Activated naive CD4-positive, alpha-beta T cell treated with anti-CD3 and anti-CD28 coated beads for 36 hours (primary cell): ENCODE measurements at places on chromosomes 12 and 14.

GRCh38 chr12:108772247-108772646 is 40.9 kb upstream of the CORO1C start:
- no peak for DNase-seq
- H3K27ac ChIP-seq, result no peak overlapping the region
- H3K4me1 ChIP-seq, result no peaks in the 10 kb centered on the region
- no peak overlapping the region for H3K4me3 ChIP-seq
- no peaks in the 10 kb centered on the region for H3K36me3 ChIP-seq
- H3K27me3 ChIP-seq, result peaks cover 6% of the 10 kb centered on the region

DNA sequence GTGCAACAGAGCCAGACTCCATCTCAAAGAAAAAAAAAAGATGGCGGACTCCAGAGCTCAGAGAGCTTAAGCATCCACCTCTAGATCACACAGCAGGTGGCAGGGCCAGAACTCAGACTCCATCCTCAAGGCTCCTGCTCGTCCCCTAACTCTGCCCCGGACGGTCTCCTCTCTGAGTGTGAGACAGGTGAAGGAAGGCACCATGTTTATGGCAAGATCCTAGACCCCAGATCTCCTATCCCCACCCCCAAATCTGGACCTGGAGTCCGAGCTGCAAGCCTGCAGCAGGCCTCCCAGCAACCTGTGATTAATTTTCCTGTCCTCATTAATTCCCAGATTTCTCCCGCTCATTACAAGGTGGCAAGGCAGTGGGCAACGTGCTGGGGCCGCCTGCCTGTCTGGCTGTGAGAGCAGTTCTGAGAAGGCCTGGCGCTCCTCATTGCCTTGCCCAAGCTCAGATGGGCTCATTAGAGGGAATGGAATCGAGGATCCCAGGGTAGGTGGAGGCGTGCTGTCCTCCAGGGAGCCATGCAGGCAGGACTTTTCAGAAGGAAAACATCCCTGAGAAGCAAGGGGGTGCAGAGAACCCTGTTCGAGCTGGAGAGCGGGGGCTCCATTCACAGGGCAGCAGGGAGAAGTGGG is 296.6 kb upstream of the RTL1 start:
- DNase-seq, result no peak
- H3K4me1 ChIP-seq, result no peaks in the 10 kb centered on the region
- H3K27me3 ChIP-seq, result no peaks in the 10 kb centered on the region
- no peaks in the 10 kb centered on the region for H3K36me3 ChIP-seq

DNA sequence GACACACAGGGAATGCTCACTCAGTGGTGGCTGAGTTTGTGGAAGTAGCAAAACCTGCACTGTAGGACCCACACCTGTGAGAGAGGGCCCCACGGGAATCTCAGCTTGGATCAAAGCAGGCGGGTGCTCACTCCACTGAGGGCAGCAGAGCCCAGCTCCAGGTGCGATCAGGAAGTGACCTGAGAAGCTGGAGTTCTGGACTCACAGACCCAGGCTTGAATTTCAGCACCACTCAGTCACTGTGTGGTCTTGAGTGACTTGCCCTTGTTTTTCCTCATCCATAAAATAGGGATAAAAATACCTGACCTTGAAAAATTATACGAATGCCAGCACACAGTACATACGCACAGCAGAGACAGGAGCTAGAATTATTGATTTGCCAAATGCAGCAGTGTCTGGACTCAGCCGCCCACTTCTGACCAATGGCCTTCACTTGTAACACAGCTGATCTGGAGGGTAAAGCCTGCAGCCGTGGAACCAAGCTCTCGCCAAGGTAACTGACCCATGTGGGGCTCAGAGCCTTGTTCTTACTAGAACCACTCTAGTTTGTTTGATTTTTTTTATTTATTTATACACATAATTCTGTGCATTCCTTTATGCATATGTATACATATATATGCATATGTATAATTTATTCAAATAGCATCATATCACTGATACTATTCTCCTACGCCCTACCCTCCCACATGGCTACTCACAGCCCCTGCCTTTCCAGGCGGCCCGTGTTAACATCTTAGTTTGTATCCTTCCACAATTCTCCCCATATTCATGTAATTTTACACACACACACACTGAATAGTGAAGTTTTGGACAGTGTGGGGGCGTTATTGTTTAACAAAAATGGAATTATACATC is 53.9 kb downstream of the DPF3 start:
- no peak overlapping the region for H3K4me3 ChIP-seq
- H3K27me3 ChIP-seq, result no peaks in the 10 kb centered on the region
- no peaks in the 10 kb centered on the region for H3K36me3 ChIP-seq
- H3K27ac ChIP-seq, result no peak overlapping the region
- no peaks in the 10 kb centered on the region for H3K4me1 ChIP-seq
- DNase-seq, result no peak

- no peak overlapping the region for H3K27ac ChIP-seq
- H3K4me3 ChIP-seq, result no peak overlapping the region
- H3K4me1 ChIP-seq, result no peaks in the 10 kb centered on the region
Measured at GRCh38 chr12:129127771-129128170, 274.5 kb downstream of the GLT1D1 start.

- H3K27me3 ChIP-seq, result no peaks in the 10 kb centered on the region
- H3K36me3 ChIP-seq, result no peaks in the 10 kb centered on the region
- H3K4me3 ChIP-seq, result peak overlapping the region; percentile 36
- peaks cover 51% of the 10 kb centered on the region for H3K4me1 ChIP-seq
- no peak overlapping the region for H3K27ac ChIP-seq
Measured at GRCh38 chr14:61296719-61297502, 15.8 kb upstream of the TMEM30B start.

GRCh38 chr14:63269561-63270225 is 49.0 kb downstream of the GPHB5 start:
- DNase-seq, result no peak
- no peak overlapping the region for H3K4me3 ChIP-seq
- H3K4me1 ChIP-seq, result no peaks in the 10 kb centered on the region

DNA sequence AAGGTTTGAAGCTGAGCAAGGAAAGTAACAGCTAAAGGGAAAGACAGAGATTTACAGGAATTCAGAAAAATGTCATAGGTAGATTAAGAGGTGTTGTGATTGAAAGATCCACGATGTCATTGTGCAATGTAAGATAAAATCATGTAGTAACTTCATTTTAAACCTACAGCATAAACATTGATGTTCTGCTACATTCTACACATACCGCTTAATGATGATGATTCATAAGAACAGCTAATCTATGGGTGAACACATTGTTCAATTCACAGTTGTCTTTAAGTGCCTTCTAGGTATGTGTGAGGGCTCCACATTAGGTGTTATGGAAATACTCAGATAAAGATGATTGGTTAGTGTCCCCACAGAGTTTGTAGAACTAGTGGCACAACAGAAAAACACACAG is 170.9 kb downstream of the GRIP1 start:
- H3K27ac ChIP-seq, result no peak overlapping the region
- H3K27me3 ChIP-seq, result no peaks in the 10 kb centered on the region
- DNase-seq, result no peak
- no peaks in the 10 kb centered on the region for H3K4me1 ChIP-seq
- H3K36me3 ChIP-seq, result no peaks in the 10 kb centered on the region

DNA sequence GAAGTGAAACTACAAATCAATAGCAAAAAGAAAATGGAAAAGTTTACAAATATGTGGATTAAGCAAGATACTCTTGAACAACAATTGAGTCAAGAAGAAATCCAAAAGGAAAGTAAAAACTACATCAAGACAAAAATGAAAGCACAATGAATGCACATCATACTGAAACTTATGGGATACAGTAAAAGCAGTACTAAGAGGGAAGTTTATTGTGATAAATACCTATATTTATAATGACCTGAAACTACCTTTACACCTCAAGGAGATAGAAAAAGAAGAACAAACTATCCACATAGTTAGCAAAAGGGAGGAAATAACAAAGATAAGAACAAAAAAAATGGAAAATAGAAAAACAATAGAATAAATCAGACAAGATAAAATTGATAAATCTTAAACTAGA is 375.0 kb downstream of the TRHDE start:
- H3K36me3 ChIP-seq, result no peaks in the 10 kb centered on the region
- H3K27me3 ChIP-seq, result no peaks in the 10 kb centered on the region
- no peak for DNase-seq
- H3K4me1 ChIP-seq, result no peaks in the 10 kb centered on the region
- no peak overlapping the region for H3K4me3 ChIP-seq

- peaks cover 34% of the 10 kb centered on the region for H3K36me3 ChIP-seq
- DNase-seq, result no peak
- no peak overlapping the region for H3K27ac ChIP-seq
Measured at GRCh38 chr14:55671641-55672040, 91.6 kb downstream of the KTN1 start.

DNA sequence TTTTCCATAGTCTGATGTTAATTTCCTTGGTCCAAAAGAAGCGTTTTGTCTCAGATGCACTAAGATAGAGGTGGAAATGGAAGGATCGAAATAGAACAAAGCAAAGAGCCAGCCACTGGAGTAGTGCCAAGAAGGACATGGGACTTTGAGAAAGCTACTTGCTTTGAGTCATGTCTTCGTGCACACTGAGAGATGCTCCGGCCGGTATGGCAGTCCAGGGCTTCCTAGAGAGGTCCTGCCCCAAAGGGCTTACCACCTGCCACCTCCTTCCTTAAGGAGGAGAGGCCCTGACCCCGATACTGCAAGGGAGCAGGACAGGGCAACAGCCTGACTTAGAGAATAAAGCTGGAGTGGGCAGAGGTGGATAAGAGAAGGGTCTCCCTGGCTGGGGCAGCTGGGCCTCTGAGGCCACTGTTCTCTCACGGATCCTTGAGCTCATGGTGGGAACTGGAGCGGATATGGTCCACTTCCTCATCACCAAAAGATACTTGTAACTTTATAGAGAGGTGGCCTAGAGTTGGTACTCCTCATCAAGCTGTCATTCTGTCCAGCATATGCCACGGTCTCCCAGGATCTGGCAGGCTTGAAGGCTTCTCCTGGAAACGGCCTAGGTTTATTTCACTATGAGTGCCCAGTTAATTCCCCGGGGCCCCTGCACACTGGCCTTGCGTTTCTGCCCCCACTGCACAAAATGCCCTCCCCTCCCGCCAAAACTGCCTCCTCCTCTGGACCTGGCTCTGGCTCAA is 57.4 kb downstream of the FOXN3 start:
- no peak overlapping the region for H3K4me3 ChIP-seq
- no peak for DNase-seq
- H3K4me1 ChIP-seq, result peaks cover 37% of the 10 kb centered on the region
- H3K27ac ChIP-seq, result peak overlapping the region; percentile 2

DNA sequence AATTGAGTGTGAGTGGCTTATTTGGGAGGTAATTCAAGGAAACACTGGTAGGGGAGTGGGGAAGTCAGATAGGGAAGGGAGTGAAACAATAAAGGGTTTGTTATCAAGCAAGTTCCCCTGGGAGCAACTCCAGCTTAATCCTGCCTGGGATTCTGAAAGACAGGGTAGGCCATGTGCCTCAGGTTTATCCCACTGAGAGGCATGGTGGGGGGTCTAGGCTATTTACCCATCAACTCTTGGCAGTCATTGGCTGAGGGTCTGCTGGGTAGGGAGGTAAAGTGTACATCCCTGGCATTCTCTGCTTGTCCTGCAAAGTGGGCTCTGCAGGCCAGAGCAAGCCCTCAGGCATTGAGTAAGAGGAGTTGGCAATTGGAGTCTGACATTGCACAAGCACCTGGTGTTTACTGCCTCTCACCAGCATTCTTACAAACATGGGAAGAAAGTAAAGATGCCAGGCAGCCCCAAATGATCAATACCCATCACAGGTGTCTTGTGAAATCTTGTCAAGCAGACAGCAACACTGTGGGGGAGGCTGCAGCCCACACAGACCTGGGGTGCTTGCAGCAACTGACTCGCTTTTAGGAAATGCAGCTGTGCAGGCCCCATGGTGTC is 169.3 kb downstream of the KTN1 start:
- H3K27me3 ChIP-seq, result no peaks in the 10 kb centered on the region
- H3K27ac ChIP-seq, result no peak overlapping the region
- no peak overlapping the region for H3K4me3 ChIP-seq
- no peaks in the 10 kb centered on the region for H3K4me1 ChIP-seq
- DNase-seq, result no peak

- no peak overlapping the region for H3K27ac ChIP-seq
- no peaks in the 10 kb centered on the region for H3K27me3 ChIP-seq
Measured at GRCh38 chr12:9084417-9084816, 31.3 kb downstream of the A2M start.

GRCh38 chr12:125111403-125111802 is 46.2 kb downstream of the AACS start:
- peaks cover 9% of the 10 kb centered on the region for H3K36me3 ChIP-seq
- H3K4me3 ChIP-seq, result no peak overlapping the region
- H3K27ac ChIP-seq, result no peak overlapping the region
- no peak for DNase-seq
- H3K4me1 ChIP-seq, result no peaks in the 10 kb centered on the region
- no peaks in the 10 kb centered on the region for H3K27me3 ChIP-seq

DNA sequence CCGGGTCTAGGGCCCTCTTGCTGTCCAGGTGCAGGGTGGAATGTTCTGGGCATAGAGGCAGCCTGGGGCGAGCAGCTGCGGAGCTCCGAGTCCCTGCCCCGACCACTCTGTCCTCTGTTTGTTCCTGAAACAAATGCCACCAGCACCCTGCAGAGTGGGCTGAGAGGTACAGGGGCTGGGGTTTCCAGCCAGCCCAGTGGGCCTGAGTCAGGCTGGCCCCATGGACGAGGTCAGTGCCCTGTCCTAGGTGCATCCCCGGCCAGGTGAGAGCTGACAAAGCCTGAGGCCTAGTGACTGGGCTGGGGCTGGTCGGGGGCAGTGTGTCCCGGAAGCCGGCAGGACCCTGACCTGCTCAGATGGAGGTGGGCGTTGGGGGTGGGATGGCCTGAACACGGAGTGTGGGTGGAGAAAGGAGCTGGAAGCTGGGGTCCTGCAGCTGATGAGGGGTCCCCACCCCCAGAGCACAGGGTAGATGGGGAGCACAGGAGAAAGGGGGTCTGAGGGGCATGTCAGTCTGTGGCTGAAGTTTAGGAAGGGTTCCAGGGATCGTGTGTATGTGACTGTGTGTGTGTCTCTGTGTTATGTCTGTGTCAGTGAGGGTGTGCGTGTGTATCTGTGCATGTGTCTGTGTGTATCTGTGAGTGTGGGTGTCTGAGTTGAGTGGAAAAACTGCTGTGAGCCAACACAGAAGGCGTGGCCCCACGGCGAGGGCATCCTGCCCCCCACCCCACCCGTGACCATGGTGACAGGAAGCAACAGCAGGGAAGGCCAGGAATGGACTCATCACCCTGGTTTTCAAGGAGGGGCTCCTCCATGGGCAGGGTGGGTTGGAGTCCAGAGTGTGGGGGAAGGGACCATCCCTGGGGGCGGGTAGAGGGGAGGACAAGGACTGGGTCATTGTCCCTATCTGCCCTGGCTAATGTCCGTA is 2.4 kb upstream of the CRIP1 start:
- no peak overlapping the region for H3K4me3 ChIP-seq
- H3K27me3 ChIP-seq, result peaks cover 7% of the 10 kb centered on the region
- peaks cover 68% of the 10 kb centered on the region for H3K4me1 ChIP-seq
- peak overlapping the region; percentile 10 for H3K27ac ChIP-seq

DNA sequence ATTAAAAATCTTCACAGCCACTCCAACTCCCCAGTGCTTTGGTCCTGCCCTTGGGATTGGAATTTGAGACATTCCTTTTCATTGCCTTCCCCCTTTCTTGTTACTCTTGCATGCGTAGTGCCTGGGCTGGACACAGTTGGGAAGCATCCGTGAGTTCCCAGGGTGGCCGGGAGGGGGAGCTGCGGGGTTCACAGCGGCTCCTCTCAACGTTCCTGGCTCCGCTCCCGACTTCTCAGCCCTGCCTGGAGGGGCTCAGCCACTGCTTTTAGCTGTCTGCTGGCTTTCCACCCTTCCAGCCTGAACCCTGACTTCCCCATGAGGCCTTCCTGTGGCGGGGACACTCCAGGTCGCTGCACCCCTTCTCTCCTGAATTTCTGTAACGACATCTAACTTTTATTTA is 3.2 kb downstream of the TEX52 start:
- peaks cover 6% of the 10 kb centered on the region for H3K36me3 ChIP-seq
- H3K27me3 ChIP-seq, result no peaks in the 10 kb centered on the region
- H3K27ac ChIP-seq, result no peak overlapping the region
- H3K4me3 ChIP-seq, result no peak overlapping the region
- peaks cover 2% of the 10 kb centered on the region for H3K4me1 ChIP-seq
